ENCODE measurements at places on chromosomes 11 and 22. TPM values are rescaled to one million over a fixed set of nuclear protein-coding genes. Genes with fewer than 3 reads are reported as not detected.

The NRGN gene
- total RNA-seq: 0.20 TPM

The FOLR3 gene
- not detected for total RNA-seq

The OR52I2 gene
- not detected for total RNA-seq

The MS4A7 gene
- not detected for total RNA-seq
